ENCODE measurements at places on chromosomes 1 and 21.

DNA sequence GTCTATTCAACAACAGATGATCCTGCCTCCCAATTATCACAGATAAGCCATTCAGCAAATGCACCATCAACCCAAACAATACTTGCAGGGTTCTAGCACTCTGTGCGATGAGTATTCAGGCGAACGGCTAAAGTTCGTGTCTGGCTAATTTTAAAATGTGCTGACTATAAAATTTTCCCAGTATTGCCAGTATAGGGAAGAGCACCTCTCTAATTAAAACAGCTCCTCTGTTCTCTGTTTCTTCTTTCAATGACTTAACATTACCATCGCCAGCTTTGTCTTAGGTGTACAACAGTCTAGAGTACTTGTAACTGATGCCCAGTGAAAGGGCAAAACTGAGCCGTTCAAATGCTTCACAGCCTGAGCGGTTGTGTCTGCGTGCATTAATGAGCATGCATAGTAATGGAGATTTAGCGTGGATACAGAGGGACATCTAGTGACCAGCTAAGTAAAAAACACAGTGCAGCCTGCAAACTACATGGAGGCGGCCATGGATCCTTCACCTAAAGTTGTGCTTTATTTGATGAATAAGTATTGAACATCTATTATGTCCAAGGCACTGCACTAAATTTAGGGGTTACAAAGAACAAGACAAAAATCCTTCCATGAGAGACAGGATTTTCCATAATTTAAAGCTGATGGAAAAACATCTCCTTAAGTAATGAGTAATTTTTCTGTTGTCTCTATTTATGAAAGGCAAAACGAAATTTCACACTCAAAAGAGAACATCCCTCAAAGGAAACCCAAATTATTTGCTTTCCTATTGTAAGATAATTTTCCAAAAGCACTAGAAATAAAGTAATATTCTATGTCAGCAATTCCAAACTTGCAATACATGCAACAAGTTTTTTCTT is 120.0 kb downstream of the SETD4 start:
- DNase-seq = no peak

DNA sequence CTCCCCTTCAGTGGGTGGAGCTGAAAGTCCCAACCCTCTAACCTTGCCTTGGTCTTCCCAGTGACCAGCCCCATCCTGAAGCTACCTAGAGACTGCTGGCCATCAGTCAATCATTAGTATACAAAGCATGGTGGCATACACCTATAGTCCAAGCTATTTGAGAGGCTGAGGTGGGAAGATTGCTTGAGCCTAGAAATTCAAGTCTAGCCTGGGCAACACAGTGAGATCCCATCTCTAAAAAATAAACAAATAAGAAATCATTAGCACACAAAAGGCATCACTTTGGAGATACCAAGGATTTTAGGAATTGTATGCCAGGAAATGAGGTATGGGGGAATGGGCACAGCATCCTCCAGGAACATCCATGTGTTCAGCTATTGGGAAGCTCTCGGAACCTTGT is 4.4 kb upstream of the IFI6 start:
- DNase-seq = no peak

DNA sequence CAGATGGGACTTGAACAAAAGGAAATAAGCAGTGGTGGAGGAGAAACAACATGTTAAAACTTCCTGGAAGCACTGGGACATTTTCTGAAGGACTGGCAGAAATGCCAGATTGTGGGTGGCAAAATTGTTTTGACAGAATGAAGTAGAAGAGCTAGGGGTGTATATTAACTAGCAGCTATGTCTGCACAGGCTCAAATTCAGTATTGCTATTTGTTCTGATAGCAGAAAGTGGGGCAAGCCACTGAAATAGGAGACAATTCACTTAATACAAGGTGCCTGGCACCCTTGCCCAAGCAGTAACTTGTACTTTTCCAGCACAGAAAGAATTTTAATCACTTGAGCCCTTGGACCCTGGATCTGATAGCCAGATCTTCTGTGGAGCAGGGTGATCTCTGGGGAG is 11.8 kb upstream of the PIGM start:
- DNase-seq = no peak

DNA sequence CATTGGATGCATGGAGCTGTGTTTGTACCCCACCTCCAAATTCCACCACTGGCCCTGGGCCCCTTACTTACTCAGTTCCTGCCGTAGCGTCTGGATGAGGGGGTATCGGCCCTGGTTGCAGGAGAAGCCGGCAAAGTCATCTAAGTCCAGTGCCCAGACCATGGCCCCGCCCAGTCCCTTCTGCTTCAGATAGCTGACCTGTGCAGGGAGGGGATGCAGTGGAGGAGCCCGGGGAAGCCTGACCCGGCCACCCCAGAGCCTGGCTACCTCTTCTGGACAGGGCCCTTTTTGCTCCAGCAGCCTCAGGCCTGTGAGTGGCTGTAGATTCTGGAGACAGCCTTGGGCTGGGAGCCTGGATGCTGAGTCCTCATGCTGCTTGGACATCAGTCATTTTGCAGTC is 11.8 kb downstream of the CHIT1 start:
- DNase-seq = no peak

- no peak for DNase-seq
Measured at GRCh38 chr1:32199717-32200072, 700 bp upstream of the CCDC28B start.

DNA sequence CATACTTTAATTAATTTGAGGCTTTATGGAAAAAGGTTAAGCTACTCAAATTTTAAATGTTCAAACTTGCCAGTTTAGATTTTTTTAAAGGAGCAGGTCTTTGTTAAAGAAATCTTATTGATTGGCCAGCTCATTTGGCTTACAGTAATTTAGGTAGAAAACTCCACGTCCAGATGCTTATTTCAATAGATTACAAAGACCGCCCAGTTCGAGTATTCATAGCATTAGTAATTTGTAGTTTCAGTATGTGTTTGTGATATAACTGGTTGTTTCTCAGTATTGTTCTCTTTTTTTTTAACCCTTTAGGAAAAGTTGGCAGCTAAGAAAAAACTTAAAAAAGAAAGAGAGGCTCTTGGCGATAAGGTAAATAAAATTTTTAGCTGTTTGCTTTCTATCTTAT is 1.6 kb downstream of the RPF1 start:
- DNase-seq = no peak

DNA sequence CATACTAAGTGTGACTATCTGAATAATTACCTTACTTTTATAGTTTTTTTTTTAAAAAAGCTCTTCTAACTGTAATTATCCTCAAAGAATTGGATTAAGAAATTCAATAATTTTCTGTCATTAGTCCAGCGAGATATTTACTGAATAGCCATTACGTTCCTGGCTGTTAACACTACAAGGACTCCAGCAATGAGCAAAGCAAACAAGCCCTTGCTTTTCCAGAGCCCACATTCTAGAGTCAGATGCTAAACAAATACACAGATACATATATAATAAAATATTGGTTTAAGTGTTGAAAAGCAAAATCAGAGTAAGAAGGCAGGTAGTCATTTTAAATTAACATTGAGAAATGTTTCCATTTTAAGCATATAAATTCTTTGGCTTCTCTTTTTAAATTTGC is 118.4 kb downstream of the ATF6 start:
- DNase-seq = no peak

DNA sequence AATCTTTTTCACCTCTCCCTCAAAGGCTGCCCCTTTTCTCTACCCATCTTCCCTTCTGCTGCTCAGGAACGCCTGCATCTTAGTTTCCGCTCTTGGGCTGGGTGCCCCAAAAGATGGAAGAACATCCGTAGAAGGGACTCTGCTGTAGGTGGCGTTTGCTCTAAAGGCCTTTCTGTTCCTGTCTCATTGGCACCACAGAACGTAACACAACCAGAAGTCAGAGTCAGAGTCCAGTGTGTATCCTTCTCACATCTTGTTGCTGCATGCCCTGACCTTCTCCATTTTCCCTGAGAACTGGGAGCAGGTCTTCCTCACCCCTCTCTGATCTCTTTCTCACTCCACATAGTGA is 103.3 kb downstream of the RNF220 start:
- no peak for DNase-seq

- no peak for DNase-seq
Measured at GRCh38 chr21:39116761-39117439, 66.4 kb downstream of the PSMG1 start.

- no peak for DNase-seq
Measured at GRCh38 chr1:33397125-33397506, 33.8 kb downstream of the PHC2 start.

- DNase-seq = no peak
Measured at GRCh38 chr1:12436817-12437599, 181.0 kb downstream of the DHRS3 start.

GRCh38 chr1:95889400-95889799 is 655.4 kb downstream of the RWDD3 start:
- no peak for DNase-seq

- no peak for DNase-seq
Measured at GRCh38 chr1:114755006-114755931, 2.5 kb downstream of the CSDE1 start.

Data from head of caudate nucleus (tissue), 42 donors.